Activated T-cell treated with anti-CD3 and anti-CD28 coated beads, Interleukin-2, amount 50 U/mL, for 4 hours (primary cell): ENCODE measurements at places on chromosomes 6 and 20. TPM values are rescaled to one million over a fixed set of nuclear protein-coding genes. Genes with fewer than 3 reads are reported as not detected.

PAX1 gene
- total RNA-seq, result not detected

HLA-DRB5 gene
- total RNA-seq, result 6.0 TPM

DNA sequence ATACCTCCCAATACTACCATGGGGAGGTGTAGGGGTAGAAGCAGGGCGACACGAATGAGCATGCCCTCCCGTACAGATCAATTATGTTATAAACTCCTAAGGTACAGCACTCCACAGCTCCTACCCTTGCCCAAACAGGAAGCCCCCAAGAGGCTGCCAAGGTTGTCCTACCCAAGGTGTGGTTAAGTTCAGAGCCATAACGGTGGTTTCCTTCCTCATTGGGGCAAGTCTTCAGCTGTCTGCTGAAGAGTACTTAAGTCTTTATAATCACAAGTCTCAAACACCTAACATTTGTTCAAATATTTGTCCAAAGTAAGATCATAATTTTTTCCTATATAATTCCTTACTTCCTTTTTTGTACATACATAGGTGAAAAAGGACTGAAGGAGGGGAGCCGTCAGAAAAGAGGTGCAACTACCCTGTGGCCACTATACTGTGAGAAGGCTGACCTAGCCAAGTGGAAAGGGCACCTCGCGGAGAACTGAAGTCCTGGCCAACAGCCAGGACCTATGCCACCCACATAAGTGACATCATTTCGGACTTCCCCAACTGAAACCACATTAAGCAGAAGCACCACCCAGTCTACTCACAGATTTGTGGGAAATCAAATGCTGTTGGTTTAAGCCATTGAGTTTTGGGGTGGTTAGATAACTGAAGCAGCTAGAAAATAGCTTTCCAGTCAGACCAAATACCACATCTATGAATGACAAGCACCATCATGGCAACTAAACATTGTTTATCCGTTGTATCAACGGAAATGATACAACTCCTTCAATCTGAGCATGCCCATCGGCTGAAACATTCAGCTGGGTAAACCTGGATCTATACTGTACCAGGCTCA, 2.9 kb upstream of the RAB22A start:
- DNase-seq, result peak; percentile 63

- no peak for DNase-seq
Measured at GRCh38 chr6:127971386-127971785, 70.5 kb upstream of the THEMIS start.

GRCh38 chr6:135013211-135013610, 41.4 kb downstream of the HBS1L start:
- no peak for DNase-seq

GRCh38 chr6:33754222-33754621, 7.5 kb upstream of the IP6K3 start:
- no peak for DNase-seq

DNA sequence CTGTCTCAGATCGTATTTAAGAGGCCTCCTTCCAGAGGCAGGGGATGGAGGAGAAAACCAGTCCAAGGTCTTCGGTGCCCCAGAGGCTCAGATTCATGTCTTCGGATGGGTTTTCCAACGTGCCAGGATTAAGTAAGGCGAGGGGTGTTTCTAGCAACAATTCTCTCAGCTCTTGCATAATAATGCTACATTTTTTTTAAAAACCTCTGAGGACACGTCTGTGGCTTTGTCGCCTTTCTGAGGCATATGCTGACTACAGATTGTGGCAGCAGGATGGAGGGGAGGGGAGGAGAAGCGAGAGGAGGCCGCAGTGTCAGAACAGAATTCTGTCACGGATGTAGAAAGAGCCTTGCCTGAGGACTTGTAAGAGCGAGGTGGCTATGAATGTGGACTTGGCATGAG, 17.7 kb upstream of the CCDC167 start:
- DNase-seq, result peak; percentile 61

DNA sequence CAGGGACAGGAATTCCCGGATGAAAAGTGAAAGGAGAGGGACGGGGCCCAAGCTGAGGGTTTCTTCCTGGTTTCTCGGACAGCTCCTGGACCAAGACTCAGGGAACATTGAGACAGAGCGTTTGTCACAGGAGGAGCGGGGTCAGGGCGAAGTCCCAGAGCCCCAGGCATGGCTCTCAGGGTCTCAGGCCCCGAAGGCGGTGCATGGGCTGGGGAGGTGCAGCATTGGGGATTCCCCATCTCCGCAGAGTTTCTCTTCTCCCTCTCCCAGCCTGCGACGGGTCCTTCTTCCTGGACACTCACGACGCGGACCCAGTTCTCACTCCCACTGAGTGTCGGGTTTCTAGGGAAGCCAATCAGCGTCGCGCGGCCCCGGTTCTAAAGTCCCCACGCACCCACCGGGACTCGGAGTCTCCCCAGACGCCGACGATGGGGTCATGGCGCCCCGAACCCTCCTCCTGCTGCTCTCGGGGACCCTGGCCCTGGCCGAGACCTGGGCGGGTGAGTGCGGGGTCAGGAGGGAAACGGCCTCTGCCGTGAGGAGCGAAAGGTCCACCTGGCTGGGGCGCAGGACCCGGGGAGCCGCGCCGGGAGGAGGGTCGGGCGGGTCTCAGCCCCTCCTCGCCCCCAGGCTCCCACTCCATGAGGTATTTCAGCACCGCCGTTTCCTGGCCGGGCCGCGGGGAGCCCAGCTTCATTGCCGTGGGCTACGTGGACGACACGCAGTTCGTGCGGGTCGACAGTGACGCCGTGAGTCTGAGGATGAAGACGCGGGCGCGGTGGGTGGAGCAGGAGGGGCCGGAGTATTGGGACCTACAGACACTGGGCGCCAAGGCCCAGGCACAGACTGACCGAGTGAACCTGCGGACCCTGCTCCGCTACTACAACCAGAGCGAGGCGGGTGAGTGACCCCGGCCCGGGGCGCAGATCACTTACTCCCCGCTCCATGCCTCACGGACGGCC, 54.6 kb upstream of the POLR1H start:
- DNase-seq, result peak; percentile 18

DNA sequence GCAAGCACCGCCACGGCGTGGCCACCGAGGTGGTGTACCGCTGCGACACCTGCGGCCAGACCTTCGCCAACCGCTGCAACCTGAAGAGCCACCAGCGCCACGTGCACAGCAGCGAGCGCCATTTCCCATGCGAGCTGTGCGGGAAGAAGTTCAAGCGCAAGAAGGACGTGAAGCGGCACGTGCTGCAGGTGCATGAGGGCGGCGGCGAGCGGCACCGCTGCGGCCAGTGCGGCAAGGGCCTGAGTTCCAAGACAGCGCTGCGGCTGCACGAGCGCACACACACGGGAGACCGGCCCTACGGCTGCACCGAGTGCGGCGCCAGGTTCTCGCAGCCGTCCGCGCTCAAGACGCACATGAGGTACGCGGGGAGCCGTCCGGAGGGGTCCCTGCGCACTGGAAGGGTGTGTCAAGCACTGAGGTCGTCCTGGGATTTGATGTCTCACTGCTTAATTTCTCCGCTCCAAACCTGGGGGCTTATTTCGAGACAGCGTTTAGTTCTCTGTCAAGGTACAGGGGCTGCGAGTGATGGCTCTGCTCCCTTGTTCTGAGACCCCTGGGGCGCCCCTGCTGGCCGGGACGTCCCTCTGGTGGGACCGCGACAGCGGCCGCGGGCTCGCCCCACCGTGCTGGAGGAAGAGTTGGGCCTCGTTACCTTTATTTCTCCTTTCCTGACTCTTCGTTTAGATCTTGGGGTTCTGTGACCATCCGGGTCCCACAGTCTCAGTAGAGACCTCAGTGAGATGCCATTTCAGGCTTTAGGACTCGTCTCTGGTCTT, 3.6 kb downstream of the GZF1 start:
- no peak for DNase-seq

GRCh38 chr6:42049948-42050296, 402 bp upstream of the TAF8 start:
- peak; percentile 30 for DNase-seq

DNA sequence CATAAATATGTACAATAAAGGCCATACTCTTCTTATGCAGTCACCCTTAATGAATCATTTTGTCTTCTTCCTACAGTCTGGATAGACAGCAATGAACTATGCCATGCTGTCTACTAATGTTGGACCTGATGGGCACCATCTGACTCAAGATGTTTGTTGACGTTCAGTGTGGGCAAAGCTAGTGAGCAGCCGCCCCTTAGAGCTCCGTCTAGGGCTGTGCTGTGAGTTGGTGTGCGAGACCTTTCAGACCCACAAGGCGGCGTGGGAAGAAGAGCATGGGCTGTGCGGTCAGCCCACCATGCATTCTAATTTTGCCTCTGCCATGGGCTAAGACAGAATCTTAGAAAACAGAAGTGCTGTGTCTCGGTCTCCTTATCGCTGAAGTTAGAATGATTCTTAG, 829.4 kb downstream of the QKI start:
- no peak for DNase-seq

GRCh38 chr6:10305790-10306415, 109.0 kb downstream of the TFAP2A start:
- DNase-seq, result no peak

GRCh38 chr6:112701201-112701600, 354.1 kb downstream of the RFPL4B start:
- DNase-seq, result no peak

GRCh38 chr6:43895656-43896328, 125.8 kb downstream of the VEGFA start:
- DNase-seq, result no peak

GTF3C6 gene
- 151 TPM for total RNA-seq

GNMT gene
- total RNA-seq, result 0.71 TPM

GRCh38 chr6:75114806-75115205, 91.0 kb downstream of the COL12A1 start:
- DNase-seq, result no peak

- DNase-seq, result no peak
Measured at GRCh38 chr20:12927489-12927888, 81.3 kb upstream of the SPTLC3 start.

DNA sequence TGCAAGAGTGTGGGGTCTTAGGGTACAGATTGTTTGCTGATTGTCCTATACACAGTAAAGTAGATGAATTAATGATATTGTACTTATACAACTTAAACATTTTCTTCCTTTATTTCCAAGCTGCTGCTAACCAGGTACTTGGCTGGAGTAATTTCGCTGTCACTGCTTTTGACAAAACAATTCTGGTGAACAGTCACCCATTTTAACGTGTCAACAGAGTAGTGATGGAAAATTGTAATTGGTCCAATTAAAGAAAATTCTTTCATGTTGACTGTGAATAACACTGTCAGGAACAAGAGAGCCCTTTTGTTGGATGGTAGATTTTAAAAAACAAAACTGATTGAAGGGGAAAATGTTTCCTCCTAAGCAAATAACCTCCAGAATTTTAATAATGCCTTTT, 26.4 kb upstream of the MROH8 start:
- DNase-seq, result no peak

DNA sequence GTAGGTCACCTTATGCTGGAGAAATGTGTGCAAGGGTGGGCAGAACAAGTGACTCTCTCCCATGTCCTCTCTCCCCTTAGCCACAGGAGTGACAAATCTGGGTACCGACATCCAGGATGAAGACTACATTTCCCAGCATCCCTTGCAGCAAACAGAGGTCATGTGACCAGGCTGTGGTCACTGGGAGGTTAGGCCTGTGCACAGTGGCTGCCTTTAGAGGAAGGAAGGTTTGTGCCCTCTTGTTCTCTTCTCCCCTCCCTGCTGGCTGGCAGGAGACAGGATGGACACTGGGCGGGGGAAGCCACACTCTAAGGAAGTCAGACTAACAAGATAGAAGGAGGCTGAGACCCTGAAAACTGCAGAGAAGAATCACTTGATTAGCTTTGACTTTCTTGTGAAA, 360.2 kb downstream of the PREX1 start:
- DNase-seq, result no peak

PI3 gene
- total RNA-seq, result not detected

- no peak for DNase-seq
Measured at GRCh38 chr6:52161689-52162438, 24.3 kb upstream of the IL17A start.

GRCh38 chr6:3322366-3322890, 63.7 kb downstream of the PSMG4 start:
- DNase-seq, result no peak

SPATS1 gene
- not detected for total RNA-seq

DNAH8 gene
- total RNA-seq, result 0.11 TPM

DNA sequence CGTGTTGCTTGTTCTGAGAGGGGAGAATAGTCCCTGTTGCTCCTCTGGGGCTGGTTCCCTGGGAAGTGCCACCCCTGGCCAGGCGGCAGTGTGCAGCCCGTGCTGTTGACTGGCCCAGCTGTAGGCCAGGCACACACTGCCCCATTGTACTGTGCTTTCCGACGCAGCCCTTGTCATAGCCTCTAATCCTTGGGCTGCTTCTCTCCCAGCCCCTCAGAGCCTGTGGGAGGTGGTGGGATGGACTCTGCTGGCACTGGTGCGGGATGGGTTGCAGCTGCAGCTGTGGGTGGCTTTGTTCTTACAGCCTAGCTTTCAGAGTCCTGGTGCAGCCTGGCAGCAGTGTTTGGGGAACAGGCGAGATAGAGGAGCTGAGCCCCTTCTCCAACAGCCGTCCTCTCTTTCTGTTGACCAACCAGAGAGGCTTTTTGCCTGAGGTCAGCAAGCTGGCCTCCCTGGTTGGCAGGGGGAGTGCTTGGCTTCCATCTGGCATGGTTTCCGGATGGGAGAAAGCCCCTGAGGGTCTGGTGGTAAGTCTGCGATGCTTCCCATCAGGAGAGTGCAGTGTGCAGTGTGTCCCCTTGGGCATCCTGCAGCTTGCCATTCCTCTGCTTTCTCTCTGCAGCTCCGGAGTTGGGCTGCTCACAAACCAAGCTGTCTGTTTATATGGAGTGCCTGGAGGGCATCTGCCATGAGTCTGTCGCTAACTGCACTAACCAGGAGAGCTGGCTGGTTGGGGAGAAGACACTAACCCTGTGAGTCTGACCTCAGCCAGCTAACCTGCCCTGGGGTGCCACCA, 12.1 kb downstream of the TJAP1 start:
- no peak for DNase-seq

GRCh38 chr6:105087571-105088211, 92.1 kb downstream of the POPDC3 start:
- DNase-seq, result no peak

- DNase-seq, result no peak
Measured at GRCh38 chr20:41334443-41335421, 5.9 kb upstream of the LPIN3 start.

GRCh38 chr6:30363459-30363858, 18.5 kb downstream of the RPP21 start:
- DNase-seq, result no peak

BPIFA1 gene
- total RNA-seq, result not detected

EMILIN3 gene
- not detected for total RNA-seq

GPR6 gene
- total RNA-seq, result not detected

DNA sequence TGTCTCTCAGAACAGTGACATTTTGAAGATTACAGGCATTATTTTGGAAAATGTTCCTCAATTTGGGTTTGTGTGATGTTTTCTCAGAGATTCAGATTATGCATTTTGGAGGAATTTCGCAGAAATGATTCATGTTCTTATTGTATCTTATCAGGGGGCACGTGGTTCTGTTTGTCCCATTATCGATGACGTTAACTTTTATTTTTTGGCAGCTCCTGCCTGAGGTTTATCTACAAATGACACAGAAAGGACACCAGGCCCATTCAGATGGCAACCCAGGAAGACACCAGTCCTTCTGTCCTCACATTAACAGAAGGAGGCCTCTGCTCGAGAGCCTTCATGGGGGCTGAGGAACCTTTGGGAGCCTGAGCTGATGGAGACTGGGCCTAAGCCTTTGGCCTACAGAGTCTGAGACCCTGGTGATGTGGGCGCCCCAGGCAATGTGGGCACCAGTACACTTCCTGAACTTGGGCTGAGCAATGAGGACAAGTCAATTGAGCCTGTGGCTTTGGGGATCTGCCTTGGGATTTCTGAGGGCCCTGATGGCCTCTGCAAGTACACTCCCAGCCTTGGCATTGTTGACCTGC, 41.2 kb upstream of the EZR start:
- no peak for DNase-seq
